ENCODE measurements at places on chromosomes 6 and 20.

- DNase-seq, result no peak
Measured at GRCh38 chr20:53530440-53530839, 63.2 kb downstream of the ZNF217 start.

- DNase-seq, result no peak
Measured at GRCh38 chr20:17725094-17725835, 25.5 kb downstream of the BANF2 start.

GRCh38 chr6:388202-388903, 3.2 kb upstream of the IRF4 start:
- no peak for DNase-seq

DNA sequence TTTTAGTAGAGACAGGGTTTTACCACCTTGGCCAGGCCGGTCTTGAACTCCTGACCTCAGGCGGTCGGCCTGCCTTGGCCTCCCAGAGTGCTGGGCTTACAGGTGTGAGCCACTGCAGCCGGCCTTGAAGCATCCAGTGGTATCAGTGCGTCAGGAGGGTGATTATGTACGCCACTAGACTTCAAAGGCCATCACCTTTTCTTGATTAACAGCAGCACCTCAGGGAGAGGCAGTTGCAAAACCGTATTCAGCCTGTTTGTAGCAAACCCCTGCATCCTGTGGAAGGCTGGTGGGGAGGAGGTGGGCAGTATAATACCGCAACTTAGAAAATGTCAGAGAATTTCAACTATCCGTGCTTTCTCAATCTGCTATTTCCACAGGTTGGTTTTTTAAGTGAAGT, 27.3 kb upstream of the SHLD1 start:
- DNase-seq, result no peak

- no peak for DNase-seq
Measured at GRCh38 chr6:165849534-165850430, 186.7 kb upstream of the PDE10A start.

DNA sequence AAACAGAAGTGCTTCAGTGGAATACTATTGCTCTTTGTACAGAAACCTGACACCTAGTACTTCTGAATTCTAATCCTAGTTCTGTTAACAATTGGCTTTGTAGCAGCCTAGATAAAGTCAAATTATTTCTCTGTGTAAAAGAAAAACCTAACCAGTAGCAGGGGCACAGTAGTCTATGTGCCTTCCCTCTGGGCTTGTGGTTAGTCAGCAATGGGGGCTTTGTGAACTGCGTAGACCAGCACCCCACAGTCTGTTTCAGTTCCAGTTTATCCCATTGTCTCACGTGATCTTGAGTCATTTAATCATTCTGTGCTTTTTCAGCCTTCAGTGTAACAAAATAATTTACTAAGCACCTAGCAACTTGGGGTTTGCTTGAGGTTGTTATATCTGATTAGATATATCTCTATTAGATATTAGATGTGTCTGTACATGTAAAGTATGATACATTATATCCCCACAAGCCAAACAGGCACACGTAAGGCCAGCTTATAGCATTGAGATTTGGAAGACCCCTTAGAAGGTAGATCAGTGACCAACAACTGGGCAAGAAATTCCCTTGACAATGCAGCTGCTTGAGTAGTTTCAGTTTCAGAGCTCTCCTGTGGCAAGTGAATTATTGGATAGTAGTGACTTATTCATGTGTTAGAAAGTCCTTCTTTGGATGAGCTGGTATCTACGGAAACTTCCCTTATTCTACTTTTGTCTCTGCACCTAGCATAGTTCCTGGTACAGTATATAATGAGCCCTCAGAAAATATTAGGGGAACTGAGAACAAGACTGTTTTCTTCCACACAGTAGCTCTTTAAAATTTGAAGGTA, 27.9 kb upstream of the CCR6 start:
- DNase-seq, result no peak

GRCh38 chr6:11367638-11368199, 135.3 kb upstream of the NEDD9 start:
- DNase-seq, result no peak

GRCh38 chr6:141576751-141577150, 556.0 kb upstream of the GJE1 start:
- DNase-seq, result no peak

DNA sequence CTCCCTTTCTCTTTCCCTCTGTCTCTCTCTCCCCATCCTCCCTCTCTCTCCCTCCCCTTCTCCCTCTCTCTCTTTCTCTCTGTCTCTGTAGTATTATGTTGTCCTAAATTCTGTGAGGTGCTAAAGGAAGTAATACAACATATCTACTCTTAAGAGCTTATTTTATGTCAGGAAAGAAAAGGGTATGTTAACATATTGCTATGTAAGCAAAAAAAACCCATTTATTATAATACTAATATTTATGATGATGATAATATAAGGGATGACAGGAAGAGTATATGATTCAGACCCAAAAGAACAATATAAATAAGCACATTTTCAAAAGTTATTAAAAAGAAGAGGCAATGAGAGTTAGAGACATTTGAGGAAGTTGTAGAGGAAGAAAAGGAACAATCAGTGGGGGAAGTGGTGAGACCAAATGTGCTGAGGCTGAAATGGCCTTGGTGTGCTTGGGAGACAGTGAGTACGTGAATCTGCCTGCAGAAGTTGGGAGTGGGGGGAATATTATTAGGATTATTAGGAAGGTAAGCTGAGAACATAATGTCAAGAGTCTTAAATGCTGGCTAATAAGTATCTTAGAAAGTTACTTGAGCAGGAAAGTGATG, 303.6 kb upstream of the FERMT1 start:
- no peak for DNase-seq

DNA sequence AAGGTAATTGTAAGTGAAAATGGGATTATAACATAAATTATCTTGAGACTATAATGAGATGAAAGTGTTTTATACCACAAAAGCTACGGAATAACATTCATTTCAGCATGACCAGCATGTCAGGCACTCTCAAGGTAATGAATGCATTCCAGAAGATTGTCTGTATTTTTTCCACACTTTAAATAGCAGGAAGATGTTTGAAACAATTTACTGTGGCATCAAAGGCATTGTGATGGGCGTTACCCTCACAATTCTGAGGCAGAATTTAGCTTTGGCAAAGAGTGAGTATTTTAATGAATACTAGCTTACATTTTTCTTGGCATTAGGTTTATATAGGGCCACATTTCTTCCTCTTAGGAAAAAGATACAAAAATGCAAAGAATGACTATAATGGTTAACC, 627.2 kb downstream of the BCKDHB start:
- DNase-seq, result no peak

GRCh38 chr6:126696921-126697693, 357.2 kb downstream of the CENPW start:
- DNase-seq, result no peak

DNA sequence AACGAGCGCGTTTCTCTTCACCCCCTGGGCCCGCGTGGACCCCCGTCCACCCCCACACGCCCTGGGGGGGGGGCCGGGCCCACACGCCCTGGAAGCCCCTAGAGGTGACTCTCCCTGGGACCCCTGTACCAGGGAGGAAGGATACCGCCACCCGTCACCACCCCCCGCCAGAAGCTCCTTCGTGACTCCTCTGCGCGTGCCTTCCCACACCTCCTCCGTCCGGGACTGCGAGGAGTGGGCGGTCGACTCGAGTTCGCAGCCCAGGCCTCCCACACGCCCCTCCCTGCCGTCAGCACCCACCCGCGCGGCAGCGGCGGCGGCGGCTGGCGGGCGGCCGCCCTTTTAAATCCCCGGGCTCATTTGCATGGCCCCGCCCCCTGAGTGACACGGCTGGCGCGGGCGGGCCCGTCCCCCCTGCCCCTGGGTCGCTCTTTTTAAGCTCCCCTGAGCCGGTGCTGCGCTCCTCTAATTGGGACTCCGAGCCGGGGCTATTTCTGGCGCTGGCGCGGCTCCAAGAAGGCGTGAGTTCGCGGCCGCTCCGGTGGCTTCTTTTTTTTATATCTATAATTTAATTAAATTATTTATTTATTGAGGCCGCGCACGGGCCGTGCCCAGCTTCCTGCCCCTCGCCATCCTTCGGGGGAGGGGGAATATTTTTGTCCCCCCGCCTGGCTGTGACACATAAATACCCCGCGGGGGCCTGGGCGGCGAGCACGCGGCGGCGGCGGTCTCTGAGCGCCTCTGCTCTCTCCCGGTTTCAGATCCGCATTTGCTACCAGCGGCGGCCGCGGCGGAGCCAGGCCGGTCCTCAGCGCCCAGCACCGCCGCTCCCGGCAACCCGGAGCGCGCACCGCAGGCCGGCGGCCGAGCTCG, at the start of gene HMGA1:
Gene HMGA1, plus strand, starts transcription at position 431 of the 873 bp plus-strand sequence. CDS start 3,908 bp downstream, outside the sequence.
- peak; percentile 92 for DNase-seq

- DNase-seq, result peak; percentile 61
Measured at GRCh38 chr20:33915726-33916331, 77.9 kb upstream of the RALY start.

DNA sequence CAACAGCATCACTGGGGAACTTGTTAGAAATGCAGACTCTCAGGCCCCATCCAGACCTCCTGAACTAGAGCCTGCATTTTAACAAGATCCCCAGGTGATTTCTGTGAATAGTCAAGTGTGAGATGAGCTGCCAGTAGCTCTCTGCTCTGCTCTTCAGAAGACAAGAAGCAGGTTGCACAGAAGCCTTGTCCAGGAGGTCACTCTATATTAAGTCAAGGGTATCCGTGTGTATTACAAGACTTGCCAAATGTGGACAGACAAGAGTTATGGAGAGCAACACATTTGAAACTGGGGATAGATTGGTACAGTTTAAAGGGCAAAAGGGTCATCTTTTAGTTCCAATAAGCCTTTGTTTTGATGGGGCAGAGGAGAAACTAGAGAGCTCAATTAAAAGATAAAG, 23.2 kb upstream of the RIN2 start:
- no peak for DNase-seq

GRCh38 chr20:33733654-33734576, 2.1 kb downstream of the ZNF341 start:
- no peak for DNase-seq

GRCh38 chr6:90654806-90655205, 67.9 kb upstream of the MAP3K7 start:
- no peak for DNase-seq

DNA sequence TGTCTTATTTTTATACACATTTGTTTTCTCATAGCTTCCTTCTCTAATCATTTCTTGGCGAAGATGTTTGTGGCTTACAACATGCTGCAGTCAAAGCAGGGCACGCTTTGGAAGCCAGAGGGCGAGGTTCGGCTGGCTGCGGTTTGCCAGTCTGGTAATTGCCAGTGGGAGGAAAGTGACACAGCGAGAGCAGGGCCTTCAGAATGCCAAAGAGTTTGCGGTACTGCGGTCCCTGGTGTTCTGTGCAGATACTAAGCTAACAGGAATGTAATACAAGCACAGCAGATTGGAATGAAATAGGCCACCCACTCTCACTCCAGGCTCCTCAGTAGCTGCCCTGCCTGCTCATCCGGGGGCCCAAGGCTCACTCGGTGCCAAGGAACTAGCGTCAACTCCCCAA, 58.7 kb upstream of the TGM3 start:
- DNase-seq, result no peak

DNA sequence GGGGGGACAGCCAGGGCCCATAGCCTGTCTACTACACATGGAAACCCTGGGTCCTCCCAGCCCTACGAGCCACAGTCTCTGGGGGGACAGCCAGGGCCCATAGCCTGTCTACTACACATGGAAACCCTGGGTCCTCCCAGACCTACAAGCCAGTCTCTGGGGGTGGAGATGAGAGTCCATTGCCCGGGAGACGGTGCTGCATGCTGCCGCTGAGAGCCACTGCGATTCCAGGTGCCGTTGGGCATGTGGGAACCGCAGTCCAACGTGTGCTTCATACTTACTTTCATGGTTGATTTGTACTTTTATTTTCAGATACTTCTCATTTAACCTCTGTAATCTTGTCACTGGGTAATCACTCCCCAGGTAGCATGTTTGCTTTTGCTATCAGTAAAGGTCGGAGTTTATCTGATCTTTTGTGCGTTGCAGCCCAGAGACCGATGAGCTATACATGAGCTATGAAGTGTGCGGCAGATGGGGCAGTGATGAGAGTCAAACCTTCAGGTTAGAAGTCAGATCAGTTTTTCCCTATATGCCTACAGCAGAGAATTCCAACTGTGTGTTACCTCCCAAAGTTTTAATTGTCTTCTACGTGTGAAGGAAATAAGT, 58.2 kb downstream of the SMOC2 start:
- DNase-seq, result no peak

DNA sequence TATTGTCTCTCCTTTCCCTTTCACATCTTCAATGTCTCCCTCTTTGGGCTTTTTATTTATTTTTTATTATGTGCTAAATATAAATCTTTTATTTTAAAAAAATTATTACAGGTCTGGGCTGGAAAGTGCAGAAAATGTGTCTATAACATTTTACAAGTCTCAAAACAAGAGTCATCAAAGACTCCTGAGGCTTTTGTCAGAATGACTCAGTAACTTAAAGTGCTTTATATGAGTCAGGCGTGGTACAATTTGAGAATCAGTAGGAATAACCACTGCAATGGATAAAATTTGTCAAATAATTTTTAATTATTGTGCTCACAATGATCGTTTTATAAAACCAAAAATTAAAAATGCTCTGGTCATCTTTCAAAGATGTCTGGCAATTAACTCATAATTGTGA, 193.9 kb downstream of the MMUT start:
- DNase-seq, result no peak

DNA sequence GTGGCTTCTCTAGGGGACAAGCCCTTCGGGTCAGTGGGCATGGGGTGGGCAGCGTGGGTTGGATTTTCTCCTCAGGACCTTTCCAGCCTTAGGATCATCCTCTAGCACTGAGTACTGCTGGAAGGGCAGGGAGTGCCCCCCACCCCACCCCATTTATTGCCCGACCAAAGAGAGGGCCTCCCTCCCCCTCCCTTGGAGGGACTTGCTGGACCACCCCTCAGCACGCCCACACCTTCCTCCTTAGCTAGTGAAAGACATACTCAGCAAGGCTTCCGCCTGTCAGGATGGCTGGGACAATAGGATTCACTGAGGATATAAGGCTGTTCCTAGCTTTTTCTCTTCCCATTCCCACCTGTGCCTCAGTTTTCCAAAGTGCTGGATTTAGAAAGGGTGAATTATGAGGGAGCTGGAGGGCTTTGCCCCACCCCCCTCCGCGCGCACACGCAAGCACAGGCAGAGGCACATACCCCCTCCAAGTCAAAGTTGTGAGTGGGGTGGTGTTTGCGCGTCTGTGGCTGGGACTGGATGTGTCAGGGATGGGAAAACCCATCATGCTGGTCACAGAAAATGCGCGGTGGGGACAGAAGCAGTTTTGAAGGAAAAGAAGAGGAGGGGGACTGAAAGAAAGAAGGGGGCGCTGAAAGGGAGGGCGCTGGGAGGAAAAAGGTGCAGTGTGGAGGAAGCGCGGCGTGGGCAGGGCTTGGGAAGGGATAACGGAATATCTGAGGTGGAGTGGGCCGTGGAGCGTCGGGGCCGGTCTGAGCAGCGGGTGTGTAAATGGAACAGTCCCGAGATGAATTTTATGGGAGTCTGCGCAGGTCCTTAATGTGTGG, 693 bp upstream of the SLC29A1 start:
- DNase-seq, result no peak

Measured in activated naive CD4-positive, alpha-beta T cell treated with anti-CD3 and anti-CD28 coated beads, Interleukin-2, amount 50 U/mL, for 16 hours (primary cell).